Sigmoid colon (tissue), 7 donors: ENCODE measurements at places on chromosomes 2 and 18. TPM values are rescaled to one million over a fixed set of nuclear protein-coding genes. Genes with fewer than 3 reads are reported as not detected.

DNA sequence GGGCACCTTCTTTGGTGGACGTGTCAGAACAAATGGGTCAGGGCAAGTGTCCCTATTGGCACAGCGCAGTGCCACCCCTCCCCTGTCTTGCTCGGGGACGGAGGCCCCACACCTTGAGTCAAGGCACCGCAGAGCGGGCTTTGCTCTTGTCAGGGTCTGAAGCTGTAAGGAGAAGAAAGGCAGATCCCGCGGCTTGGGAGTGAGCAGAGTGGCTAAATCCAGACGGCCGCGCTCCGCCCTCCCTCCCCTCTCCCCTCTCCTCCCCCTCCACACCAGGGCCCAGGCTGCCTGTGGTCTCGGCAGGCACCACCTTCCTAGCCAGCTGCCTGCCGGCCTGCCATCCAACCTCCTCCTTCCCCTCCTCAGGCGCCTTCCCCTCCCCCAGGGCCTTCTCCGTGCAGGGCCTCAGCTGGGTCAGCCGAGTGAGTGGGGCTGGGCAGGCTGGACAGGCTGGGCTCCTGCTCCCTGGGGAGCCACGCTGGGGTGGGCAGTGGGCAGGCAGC is 25.8 kb downstream of the SPEG start:
- DNase-seq: peak; percentile 97
- peak overlapping the region; percentile 99 for H3K27ac ChIP-seq
- no peaks in the 10 kb centered on the region for H3K27me3 ChIP-seq
- H3K36me3 ChIP-seq: peaks cover 20% of the 10 kb centered on the region

The TNFRSF11A gene
- 5.0 TPM for total RNA-seq

DNA sequence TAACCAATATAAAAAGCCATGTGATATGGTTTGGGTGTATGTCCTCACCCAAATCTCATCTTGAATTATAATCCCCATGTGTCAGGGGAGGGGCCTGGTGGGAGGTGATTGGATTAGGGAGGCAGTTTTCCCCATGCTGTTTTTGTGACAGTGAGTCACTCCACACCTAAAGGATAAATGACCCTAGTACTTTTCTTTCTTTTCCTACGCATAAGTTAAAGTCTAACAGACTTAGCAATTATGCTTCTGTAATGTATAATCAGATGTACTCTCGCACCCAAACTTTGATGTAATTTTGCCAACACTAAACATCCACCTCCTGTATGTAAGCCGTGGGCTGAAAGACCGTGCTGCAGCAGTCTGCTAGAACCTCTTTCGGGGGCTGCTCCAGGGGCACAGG is 97.2 kb upstream of the DSEL start:
- no peaks in the 10 kb centered on the region for H3K27me3 ChIP-seq
- no peaks in the 10 kb centered on the region for H3K36me3 ChIP-seq
- no peak for DNase-seq
- H3K4me3 ChIP-seq: no peak overlapping the region
- H3K27ac ChIP-seq: no peak overlapping the region
- no peaks in the 10 kb centered on the region for H3K4me1 ChIP-seq

DNA sequence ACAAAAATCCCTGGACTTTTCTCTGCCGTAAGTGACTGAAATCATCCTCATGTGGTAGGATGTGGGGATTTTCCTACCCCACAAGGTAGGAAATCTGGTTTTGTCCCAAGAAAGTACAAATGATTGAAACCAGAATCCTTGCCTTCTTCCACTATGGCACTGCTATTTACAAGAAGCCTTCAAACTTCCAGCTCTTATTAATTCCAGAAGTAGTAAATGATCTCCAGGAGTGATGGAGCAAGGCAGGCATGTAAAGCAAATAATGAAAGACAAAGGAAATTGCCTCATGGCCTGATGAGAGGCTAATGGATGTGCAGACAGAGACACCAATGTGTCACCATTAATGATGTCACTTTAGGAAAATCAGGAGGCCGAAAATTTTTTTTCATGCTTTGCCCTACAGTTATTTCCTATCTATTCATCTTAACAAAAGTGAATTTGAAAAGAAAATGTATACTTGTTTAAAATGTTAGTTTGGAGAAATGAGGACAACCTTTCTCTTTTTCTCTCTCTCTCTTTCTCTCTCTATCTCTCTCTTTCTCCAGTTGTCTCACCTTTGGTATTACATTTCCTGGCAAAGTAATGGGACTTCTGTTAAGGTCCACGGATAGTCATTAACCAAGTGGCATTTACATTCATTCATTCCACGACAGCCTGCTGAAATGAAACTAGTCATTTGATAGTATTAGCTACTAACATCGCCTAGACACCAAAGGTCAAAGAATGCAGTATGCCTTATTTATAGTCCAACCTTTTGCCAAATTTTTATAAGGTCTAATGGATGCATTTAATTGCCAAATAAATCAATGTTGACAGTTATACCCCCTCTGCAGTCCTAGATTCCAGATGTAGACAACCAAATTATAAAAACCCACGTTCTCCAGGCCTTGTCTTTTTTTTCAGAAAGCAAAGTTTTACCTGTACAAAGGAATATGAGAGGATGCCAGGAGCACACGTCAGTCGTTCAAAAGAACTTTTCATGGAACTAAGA is 5.0 kb upstream of the EVA1A start:
- no peak for DNase-seq
- H3K4me1 ChIP-seq: peaks cover 3% of the 10 kb centered on the region
- H3K27me3 ChIP-seq: peaks cover 3% of the 10 kb centered on the region
- no peak overlapping the region for H3K4me3 ChIP-seq
- no peak overlapping the region for H3K27ac ChIP-seq

DNA sequence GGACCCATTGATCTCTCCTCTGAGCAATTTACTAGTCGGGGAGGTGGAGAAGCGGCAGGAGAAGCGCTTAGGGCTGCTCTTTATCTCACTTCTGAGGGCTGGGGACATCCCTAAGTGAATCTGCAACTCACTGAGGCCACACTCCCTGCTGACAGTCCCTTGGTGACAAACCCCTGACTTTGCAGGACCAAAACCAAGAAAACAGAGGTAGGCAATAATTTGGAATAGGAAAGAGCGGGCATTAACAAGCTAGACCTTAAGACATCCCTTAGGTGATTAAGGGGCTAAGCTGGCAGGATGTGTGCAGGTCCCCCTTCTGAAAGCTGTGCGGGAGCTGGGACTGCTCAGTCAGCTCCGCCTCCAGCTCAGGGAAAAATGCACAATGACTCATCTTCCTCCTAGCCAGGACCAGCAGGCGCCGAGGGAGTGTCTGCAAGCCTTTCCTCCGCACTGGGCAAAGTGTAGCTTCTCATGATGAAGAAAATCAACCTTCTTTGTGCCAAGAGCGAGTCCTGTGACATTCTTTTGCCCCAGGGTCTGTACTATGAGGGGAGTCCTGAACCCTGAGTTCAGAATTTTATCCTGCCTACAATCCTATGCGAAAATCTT is 63.3 kb downstream of the BOD1L2 start:
- no peaks in the 10 kb centered on the region for H3K4me1 ChIP-seq
- H3K27ac ChIP-seq: no peak overlapping the region
- no peaks in the 10 kb centered on the region for H3K36me3 ChIP-seq
- peaks cover 11% of the 10 kb centered on the region for H3K27me3 ChIP-seq

DNA sequence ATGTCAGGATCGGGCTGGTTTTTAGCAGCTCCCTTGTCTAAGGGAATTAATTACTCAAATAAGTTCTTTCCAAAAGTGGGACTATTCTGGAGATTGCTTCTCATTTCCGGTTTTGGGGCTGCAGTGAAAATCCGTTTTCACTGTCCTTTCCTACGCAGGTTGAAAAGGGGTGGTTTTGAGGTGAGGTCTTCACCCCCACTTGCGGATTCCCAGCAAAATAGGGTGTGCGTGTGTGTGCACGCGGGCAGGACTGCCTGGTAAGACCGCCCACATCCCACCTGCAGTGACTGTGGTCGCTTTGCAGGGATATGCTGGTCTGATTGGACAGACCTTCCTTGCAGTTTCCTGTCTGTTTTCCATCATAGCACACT is 472 bp upstream of the PLEKHM3 start:
- peak overlapping the region; percentile 75 for H3K27ac ChIP-seq
- H3K36me3 ChIP-seq: no peaks in the 10 kb centered on the region
- peaks cover 18% of the 10 kb centered on the region for H3K4me1 ChIP-seq
- peak overlapping the region; percentile 69 for H3K4me3 ChIP-seq

The HOXD12 gene
- total RNA-seq: not detected

DNA sequence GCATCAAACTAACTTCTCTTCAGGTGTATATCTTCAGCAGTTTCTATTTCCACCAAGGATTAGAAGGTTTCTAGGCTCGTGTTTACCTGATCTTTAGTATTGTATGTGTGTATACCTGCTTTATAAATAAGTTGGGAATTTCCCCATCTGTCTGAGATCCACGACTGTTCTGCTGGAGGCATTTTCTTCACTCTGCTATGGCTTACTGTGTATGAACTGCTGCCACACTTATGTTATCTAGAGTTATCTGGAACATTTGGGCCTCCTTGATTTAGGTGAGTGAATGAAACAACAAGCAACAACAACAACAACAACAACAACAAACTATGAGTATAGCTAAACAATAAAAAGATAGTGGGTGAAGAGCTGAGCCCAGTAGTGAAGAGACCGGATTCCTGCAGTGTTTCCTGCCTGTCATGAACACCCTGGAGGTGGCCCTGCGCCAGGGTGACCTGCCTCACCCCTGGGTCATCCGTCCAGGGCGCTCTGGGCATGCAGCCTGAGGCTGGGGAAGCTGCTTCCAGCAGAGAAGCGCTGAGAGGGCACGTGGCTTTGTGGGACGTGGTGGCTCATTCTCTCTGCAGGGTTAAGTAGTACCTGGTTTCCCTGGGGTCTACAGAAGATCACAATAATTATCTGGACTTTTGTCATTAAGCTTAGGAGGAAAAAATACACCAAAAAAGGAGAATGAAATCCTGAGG is 56.1 kb upstream of the GATA6 start:
- H3K27ac ChIP-seq: no peak overlapping the region
- H3K4me3 ChIP-seq: no peak overlapping the region
- no peaks in the 10 kb centered on the region for H3K27me3 ChIP-seq

The NEU2 gene
- not detected for total RNA-seq

GRCh38 chr2:84873350-84873749 is 7.5 kb downstream of the TRABD2A start:
- peak; percentile 25 for DNase-seq
- H3K4me3 ChIP-seq: no peak overlapping the region
- H3K27me3 ChIP-seq: no peaks in the 10 kb centered on the region
- no peaks in the 10 kb centered on the region for H3K4me1 ChIP-seq

The FKBP1B gene
- total RNA-seq: 3.1 TPM

GRCh38 chr2:239158641-239159475 is 242.0 kb downstream of the HDAC4 start:
- H3K27ac ChIP-seq: no peak overlapping the region
- no peaks in the 10 kb centered on the region for H3K27me3 ChIP-seq
- H3K4me3 ChIP-seq: no peak overlapping the region
- DNase-seq: peak; percentile 61

The DHRS9 gene
- total RNA-seq: 0.36 TPM

GRCh38 chr2:7272210-7272609 is 355.0 kb downstream of the RNF144A start:
- H3K4me3 ChIP-seq: no peak overlapping the region
- no peak for DNase-seq
- no peaks in the 10 kb centered on the region for H3K36me3 ChIP-seq
- H3K27me3 ChIP-seq: peaks cover 9% of the 10 kb centered on the region
- no peak overlapping the region for H3K27ac ChIP-seq

DNA sequence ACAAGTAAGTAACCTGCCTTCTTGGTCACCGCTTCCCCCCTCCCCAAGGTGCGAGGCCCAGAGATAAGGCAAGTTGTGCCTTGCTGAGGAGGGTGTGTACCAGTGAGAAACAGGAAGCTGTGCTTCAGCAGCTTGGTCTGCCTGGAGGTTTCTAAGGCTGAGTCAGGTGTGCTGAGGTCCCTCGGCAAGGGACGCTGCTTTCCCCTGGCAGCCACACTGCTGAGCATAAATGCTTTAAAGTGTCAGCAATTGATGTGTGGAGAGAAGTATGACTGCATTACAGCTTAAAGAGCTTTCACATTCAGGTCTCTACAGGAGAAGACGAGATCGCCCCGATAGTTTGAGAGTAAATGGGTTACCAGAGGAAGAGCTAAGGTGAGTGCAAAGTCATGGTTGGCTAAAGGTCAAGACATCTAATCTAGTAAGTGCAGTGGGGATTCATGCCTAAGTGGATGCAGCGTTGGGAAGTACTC is 86.9 kb downstream of the LIMS1 start:
- H3K36me3 ChIP-seq: no peaks in the 10 kb centered on the region
- H3K27me3 ChIP-seq: no peaks in the 10 kb centered on the region
- peaks cover 82% of the 10 kb centered on the region for H3K4me1 ChIP-seq
- no peak overlapping the region for H3K4me3 ChIP-seq
- no peak for DNase-seq

The CBLN2 gene
- total RNA-seq: 5.8 TPM

DNA sequence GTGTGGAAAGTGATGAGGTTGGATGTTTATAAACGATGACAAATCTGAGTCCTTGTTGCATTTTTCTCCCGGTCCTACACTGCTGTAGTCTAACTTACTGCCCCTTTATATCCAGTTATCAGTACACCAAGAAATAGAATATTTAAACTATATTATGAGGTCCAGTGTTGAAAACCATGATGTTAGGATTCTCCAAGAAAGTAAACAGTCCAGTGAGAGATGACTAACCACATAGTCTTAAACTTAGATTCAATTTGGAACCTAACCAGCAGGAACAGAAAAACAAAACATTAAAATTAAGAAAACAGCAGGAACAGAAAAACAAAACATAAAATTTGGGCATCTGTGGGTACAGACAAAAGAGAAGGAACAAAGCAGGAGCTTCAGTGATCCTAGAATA is 143.2 kb downstream of the TPGS2 start:
- no peaks in the 10 kb centered on the region for H3K27me3 ChIP-seq
- no peaks in the 10 kb centered on the region for H3K36me3 ChIP-seq
- no peak overlapping the region for H3K4me3 ChIP-seq
- peaks cover 16% of the 10 kb centered on the region for H3K4me1 ChIP-seq

- no peaks in the 10 kb centered on the region for H3K27me3 ChIP-seq
- no peak overlapping the region for H3K4me3 ChIP-seq
- H3K36me3 ChIP-seq: no peaks in the 10 kb centered on the region
- no peak overlapping the region for H3K27ac ChIP-seq
- H3K4me1 ChIP-seq: no peaks in the 10 kb centered on the region
Measured at GRCh38 chr18:5052491-5052890, 144.6 kb downstream of the AKAIN1 start.

- H3K27me3 ChIP-seq: no peaks in the 10 kb centered on the region
- DNase-seq: no peak
- H3K4me1 ChIP-seq: no peaks in the 10 kb centered on the region
- no peak overlapping the region for H3K4me3 ChIP-seq
Measured at GRCh38 chr2:158478816-158479215, 22.1 kb downstream of the PKP4 start.
